ENCODE measurements at places on chromosomes 7 and 10.

DNA sequence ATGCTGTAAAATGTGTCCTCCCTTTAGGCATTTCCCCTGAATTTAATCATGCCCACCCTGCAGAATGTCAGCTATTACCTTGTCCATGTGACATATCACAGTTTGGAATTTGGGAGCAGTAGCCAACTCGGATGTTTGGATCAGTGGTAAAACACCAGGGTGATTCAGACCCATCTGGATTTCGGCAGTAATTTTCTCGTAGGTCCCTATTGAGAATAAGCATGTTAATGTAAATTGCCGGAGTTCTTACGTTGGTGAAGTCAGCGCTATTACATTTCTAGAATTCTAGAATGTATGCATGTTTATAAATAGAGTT lies 44.1 kb downstream of the HGF start:
- DNase-seq, result no peak

GRCh38 chr10:75203724-75204123 lies 6.9 kb upstream of the VDAC2 start:
- DNase-seq, result no peak

DNA sequence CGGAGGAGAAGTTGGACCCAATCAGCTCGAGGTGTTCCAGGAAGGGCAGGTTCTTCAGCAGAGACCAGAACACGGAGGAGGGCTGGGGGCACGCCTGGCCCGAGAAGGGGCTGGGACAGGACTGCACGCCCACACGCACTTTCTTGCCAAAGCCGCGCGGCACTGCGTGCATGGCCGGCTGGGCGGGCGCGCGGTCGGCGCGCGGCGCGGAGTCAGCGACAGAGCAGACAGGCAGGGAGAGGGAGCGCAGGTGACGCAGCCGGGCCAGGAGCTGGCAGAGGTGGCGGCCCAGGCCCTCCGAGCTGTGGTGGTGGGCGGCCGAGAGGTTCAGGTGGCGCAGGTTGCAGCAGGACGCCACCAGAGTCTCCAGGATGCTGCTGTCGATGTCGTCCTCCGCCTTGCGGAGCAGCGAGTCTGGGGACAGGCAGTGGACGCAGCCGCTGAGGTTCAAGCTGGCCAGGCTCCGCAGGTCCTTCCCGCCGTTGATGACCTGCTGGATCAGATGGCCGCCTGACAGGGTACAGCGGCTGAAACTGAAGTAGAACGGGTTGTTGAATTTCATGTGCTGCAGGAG lies 77.2 kb upstream of the TNRC18 start:
- no peak for DNase-seq

- DNase-seq, result no peak
These were observed 329.3 kb downstream of the CACNA2D1 start for GRCh38 chr7:82114237-82114636.

DNA sequence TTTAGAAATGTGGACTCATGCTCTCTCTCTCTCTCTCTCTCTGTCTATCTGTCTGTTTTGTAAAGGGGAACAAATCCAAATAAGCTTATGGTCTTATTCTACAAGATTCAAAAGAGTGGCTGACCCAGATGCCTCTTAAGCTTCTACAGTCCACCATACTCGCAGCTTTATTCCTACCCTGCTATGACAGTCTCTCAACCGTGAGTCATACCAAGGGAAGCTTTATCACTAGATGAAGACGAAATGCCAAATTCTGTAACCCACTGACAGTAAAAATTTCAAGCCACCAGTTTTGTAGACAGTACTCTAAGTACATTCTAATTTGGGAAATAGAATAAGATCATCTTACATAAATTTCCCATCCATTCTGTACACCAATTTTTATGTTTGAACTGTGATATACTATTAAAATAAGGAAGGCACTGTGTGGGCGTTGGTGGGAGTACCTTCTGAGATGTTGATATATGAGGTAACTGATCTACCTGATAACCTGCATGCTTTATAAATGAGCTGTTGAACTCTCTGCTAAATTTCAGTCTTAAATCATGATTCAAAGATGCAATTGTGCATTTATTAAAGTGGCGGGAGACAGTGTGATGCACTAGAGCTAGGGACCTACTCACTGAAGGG lies 153.2 kb downstream of the KLF6 start:
- DNase-seq, result no peak

Data from activated CD4-positive, CD25-positive, alpha-beta regulatory T cell treated with anti-CD3 and anti-CD28 coated beads, Interleukin-2, amount 50 U/mL, for 72 hours (primary cell).